Naive thymus-derived CD4-positive, alpha-beta T cell (primary cell): ENCODE measurements at places on chromosomes 16 and 17.
A peak's percentile ranks its signal among the peaks of the same experiment; 100 is the strongest.

- no peak for DNase-seq
Measured at GRCh38 chr17:71237903-71238538, 882.8 kb upstream of the SOX9 start.

DNA sequence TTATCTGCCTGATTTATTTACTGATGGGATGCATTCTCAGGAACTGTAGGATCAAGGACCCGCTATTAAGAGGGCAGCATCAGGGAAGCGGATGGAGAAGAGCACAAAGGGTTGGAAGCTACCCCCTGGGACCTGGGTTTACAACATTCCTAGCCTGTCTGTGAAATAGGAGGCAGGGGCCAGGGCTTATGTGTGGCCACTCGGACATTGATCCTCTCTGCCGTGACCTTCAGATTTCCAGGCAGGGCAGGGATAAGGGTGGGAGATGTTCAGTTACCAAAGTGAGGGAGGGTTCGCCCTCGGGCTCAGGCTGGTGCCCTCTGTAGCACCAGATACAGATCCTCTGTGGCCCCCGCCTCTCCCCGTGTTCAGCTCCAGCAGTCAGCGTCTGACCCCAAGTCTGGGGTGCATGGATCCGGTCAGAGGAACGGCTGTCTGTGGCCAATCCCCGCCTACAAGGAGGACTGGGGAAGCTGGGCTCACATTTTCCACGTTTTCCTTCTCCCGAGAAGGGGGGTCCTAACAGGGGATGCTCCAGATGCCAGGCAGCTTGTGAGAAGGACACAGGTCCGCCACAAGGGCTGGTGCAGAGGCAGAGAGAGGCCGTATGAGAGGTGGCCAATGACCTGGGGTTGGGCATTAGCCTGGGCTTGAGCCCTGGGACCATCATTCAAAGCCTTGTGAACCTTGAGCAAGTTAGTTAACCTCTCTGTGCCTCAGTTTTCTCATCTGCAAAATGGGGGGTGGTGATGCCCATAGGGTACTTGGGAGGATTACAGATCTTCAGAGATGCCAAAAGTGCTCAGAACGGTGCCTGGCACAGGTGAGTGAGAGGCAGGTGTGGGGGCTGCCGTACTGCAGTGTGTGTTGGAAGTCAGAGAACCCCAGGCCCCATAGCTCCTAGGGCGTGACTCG is 48.3 kb downstream of the ATP2C2 start:
- DNase-seq: no peak

DNA sequence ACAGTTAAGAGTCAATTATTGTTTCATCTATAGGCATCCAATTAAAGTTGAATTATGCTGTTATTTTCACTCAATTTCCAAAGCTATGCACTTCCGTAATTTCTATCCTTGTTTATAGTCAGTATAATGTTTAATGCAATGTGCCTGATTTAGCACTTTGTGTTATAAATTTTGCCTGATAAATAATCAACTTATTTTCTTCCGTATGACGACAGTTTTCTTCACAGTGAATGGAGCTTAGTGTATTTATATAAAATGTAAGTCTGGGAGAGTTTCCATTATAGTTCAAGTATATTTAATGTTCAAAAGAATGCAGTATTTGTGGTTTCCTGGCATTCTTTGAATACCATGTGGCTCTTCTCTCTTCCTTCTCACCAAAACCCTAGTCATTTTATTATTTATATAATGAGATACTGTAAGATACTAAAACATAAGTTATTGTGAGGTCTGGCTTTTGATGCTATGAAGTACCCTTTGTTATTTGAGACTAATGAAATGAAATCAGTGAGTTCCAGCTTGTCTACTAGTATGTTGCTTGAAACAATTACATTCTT is 240.6 kb downstream of the PRKCA start:
- no peak for DNase-seq

GRCh38 chr16:87192452-87193073 is 124.6 kb downstream of the C16orf95 start:
- no peak for DNase-seq

- DNase-seq: no peak
Measured at GRCh38 chr17:21218831-21219380, 4.9 kb upstream of the TMEM11 start.

GRCh38 chr17:40307001-40307730 is 1.8 kb upstream of the RARA start:
- no peak for DNase-seq

DNA sequence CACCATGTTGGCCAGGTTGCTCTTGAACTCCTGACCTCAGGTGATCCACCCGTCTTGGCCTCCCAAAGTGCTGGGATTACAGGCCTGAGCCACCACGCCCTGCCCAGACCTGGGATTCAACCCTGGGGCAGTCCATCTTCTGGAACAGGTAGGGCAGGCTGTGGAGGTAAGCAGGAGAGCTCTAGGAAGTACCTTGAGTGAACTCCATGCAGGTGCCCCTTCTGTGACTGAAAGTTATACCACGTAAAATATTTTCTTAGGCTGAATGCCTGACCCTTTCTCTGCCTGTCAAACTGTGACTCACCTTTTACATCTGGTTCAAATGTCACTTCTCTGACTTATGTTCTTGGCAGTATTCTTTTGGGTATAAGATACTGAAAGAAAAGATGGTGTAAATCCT is 86.7 kb upstream of the ELAC2 start:
- DNase-seq: no peak

- no peak for DNase-seq
Measured at GRCh38 chr16:66605177-66605978, 874 bp downstream of the CMTM3 start.

DNA sequence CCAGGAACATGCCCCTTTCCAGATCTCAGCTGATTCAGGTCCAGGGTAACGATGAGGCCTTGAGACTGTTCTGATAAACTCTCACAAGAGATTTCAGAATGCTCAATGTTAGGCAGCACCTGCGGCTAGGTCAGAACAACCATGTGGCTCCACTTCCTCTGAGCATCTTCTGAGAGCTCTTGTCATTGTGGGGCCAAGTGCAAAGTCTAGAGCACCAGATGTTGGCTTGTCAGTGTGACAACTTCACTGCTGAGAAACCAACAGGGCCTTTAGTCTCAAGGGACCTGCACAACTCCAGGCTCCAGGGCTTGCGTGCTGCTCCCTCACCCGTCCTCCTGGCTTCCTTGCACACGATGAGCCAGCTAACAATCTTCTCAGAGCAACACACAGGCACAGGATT is 29.0 kb downstream of the FCSK start:
- DNase-seq: no peak

DNA sequence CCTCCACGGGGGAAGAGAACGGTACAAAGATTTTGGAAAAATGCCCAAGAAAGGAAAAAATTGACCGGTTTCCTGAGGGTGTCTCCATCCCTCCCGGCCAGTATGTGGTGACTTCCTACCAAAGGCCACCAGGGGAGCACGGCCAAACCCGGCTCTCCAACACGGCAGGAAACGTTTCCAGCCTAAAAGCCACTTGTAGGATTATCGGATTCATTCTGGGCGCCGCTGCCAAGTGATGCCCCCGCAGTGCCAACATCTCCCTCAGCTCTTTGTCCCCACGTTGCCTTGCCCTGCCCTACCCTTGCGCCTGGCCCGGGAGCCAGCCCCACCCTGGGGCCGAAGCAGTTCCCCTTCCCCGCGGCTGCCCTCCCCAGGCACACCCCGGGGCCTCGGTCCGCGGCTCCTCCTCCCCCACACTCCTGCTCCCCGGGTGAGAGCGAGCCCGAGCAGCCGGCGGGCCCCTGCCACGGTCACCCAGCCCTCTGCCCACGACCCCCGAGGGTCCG is 688 bp downstream of the CRK start:
- DNase-seq: peak; percentile 24

GRCh38 chr16:1997494-1998359 is 8.0 kb downstream of the SYNGR3 start:
- no peak for DNase-seq

DNA sequence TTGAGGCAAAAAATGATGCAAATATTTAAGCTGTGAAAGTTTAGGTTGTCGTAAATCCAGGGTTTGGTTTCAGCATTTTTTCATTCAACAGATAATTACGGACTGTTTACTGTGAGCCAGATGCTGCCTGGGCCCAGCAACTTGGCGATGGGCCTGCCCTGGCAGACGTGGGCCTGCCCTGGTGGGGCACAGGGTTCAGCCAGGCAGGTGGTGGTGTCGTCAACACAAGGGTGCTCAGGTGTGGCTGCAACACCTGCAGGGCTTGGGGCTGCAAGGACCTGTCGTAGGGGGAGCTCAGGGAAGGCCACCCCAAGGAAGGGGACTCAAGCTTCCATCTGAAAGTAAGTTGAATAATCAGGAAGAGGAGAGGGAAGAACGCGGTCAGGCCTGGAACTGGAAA is 15.1 kb downstream of the ZC3H18 start:
- DNase-seq: no peak

- no peak for DNase-seq
Measured at GRCh38 chr17:59607817-59608403, 11.8 kb upstream of the CLTC start.

- DNase-seq: no peak
Measured at GRCh38 chr16:89319886-89320781, 102.6 kb downstream of the ZNF778 start.

- DNase-seq: peak; percentile 8
Measured at GRCh38 chr17:56478836-56479447, 114.6 kb upstream of the NOG start.

DNA sequence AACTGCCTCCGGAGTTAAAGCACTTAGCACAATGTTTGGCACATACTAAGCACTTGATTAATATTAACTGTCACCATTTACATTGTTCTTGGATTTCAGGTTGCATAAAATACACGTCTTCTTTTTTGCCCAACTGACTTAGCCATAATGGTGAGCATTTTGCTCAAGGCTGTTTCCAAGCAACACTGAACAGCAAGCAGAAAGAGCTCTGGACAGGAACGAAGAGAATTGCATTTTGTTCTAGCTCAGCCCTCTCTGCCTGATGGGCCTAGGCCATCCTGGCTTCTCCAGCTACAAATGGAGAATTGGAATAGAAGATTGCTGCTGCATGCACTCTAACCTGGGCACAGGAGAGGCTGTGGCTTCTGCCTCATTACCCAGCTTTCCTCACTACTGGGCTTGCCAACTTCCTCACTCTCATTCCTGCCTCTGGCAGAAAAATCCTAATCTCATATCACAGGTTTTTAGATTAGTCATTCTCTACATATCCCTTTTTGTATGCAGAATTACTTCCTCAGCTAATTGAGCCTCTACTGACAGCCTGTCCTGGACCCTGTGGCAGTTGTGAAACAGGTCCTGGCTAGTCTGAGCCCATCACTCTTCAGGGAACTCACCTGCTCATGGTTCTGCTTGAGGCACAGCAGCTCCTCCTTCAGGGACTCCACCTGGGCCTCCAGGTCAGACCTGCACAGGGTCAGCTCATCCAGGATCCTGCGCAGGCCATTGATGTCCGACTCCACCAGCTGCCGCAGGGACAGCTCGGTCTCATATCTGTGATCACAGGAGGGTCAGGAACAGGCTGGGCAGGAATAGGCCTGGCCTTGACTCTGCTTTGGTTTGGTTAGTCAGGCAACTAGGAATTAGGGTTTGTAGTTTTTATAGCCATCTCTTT is 2.5 kb downstream of the KRT33A start:
- no peak for DNase-seq

GRCh38 chr17:68884888-68885287 is 70.3 kb downstream of the ABCA8 start:
- no peak for DNase-seq

- no peak for DNase-seq
Measured at GRCh38 chr16:74605746-74606520, 981 bp downstream of the GLG1 start.

DNA sequence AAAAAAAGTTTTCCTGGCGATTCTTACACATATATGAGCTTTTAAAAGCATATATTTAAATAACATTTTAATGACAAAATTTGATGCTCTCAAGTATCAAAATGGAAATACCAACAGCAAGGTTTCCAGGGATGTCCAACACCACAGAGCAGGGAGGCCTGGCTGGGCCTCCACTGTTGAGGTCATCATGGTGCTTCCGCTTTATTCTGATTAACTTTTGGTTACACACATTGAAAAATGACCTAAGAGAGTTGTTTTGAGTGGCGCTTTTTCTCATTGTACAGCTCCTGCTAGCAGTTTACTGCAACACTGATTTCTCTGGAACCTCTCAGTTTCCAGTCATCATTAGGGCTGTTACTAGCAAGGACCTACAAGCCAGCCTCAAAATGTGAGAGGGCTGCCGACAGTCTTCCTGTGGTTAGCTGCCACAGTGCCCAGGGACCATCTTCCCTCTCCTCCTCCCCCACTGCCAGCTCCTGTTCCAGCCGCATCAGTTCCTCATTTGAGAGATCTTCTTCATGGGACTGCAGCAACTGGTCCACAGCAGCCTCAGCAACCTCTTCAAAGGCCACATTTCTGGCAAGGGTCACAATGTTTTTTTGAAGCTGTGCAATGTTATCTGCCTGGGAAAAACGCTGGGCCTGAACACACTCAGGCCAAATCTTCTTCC is 21.3 kb downstream of the DEF8 start:
- no peak for DNase-seq

GRCh38 chr16:87186446-87186845 is 130.7 kb downstream of the C16orf95 start:
- DNase-seq: no peak

DNA sequence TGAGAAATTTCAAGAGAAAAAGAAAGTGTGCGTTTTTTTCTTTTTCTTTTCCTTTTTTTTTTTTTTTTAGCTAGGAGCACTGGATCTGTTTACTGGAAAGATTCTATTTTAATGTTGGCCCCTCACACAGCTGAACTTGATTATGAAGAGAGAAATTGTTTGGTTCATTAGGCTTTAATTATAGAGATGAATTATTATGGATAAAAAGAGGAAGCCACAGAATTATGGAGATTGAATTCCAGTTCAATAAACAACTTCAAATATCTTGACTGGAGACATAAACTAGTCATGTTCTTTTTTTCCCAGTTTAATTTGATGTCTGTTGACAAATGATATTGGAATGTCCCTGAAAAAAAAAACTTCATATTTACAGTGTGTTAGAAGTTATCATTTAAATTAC is 152.0 kb upstream of the HS3ST3A1 start:
- no peak for DNase-seq

- no peak for DNase-seq
Measured at GRCh38 chr17:17738901-17739300, 57.6 kb downstream of the RAI1 start.

DNA sequence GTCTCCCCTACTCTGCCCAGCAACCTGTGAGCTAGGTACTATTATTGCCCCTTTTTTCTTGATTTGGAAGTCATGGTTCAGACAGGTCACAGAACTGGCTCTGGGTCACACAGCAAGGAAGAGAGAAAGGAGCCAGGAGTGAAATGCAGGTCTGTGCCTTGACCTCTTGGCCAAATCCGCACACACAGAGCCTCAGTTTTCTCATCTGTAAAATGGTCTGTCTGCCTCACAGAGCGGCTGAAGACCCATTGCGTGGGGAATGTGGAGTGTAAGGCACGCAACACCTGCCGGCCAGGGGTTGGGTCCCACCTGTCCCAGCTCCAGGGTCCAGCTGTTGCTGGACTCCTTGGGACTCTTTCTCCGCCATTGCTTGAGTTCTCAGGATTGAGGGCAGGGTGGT is 32.4 kb downstream of the CNGB1 start:
- DNase-seq: no peak

DNA sequence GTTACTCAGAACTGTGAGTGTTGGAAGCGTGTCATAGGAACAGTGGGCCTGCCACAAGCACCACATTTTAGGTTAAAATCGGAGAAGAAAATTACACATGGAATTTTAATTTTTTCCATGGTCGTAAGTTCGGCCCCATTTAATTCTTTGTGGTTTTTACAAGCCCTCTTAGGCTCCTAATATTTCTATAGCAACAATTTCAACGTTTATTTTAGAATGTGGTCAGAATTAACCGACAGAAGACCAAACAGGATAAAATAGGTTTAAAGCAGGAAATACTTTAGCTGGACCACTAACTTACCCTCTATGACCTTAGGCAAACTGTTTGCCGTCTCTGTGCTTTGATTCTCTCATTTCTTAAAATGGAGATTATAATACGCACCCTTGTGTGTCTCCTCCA is 69.9 kb downstream of the FTO start:
- no peak for DNase-seq
